ENCODE measurements at places on chromosomes 11 and 22. TPM values are rescaled to one million over a fixed set of nuclear protein-coding genes. Genes with fewer than 3 reads are reported as not detected.

The ISX gene
- total RNA-seq, result not detected

The MPEG1 gene
- not detected for total RNA-seq

The SOX6 gene
- total RNA-seq, result 0.21 TPM

The CCDC87 gene
- total RNA-seq, result 0.12 TPM
